Osteoblast (primary cell): ENCODE measurements at places on chromosomes 12 and 14. TPM values are rescaled to one million over a fixed set of nuclear protein-coding genes. Genes with fewer than 3 reads are reported as not detected.

DCD gene
- not detected in 2 replicates for total RNA-seq

CIDEB gene
- 0.36 and 0.59 TPM in 2 replicates for total RNA-seq

DIO2 gene
- 0.29 and 1.1 TPM in 2 replicates for total RNA-seq

POLR3B gene
- total RNA-seq, result 11.9 and 13.8 TPM in 2 replicates

ACOT6 gene
- total RNA-seq, result not detected in 2 replicates

RNF34 gene
- 41.6 and 46.6 TPM in 2 replicates for total RNA-seq

SLC2A14 gene
- under 0.01 TPM in 1 of 2 replicates, not detected in the other for total RNA-seq

TAS2R8 gene
- total RNA-seq, result under 0.01 and 0.36 TPM in 2 replicates

ATL1 gene
- 6.5 and 8.5 TPM in 2 replicates for total RNA-seq

NOP9 gene
- 17.4 and 21.0 TPM in 2 replicates for total RNA-seq

RFLNA gene
- 15.9 and 16.2 TPM in 2 replicates for total RNA-seq

DPY19L2 gene
- total RNA-seq, result 1.1 and 2.7 TPM in 2 replicates

OVCH1 gene
- total RNA-seq, result under 0.01 and 0.29 TPM in 2 replicates

SNAPC1 gene
- 26.5 and 35.8 TPM in 2 replicates for total RNA-seq

TMCC3 gene
- under 0.01 and 0.36 TPM in 2 replicates for total RNA-seq

ZNF385A gene
- 0.72 and 0.88 TPM in 2 replicates for total RNA-seq

TPH2 gene
- total RNA-seq, result under 0.01 TPM in 1 of 2 replicates, not detected in the other

LRTM2 gene
- total RNA-seq, result not detected in 2 replicates

FAM161B gene
- 5.1 and 5.6 TPM in 2 replicates for total RNA-seq

ADAM21 gene
- under 0.01 TPM in 1 of 2 replicates, not detected in the other for total RNA-seq

HOXC9 gene
- 8.3 and 11.6 TPM in 2 replicates for total RNA-seq

SSTR1 gene
- total RNA-seq, result under 0.01 TPM in 2 replicates

RPGRIP1 gene
- under 0.01 TPM in 1 of 2 replicates, not detected in the other for total RNA-seq

KCNH3 gene
- total RNA-seq, result not detected in 2 replicates

TCL1B gene
- not detected in 2 replicates for total RNA-seq

NEUROD4 gene
- not detected in 2 replicates for total RNA-seq

SMAGP gene
- total RNA-seq, result 9.8 and 13.6 TPM in 2 replicates

TBX3 gene
- total RNA-seq, result 11.9 and 14.1 TPM in 2 replicates

ADCY4 gene
- 17.7 and 18.8 TPM in 2 replicates for total RNA-seq

BHLHE41 gene
- 4.3 and 4.7 TPM in 2 replicates for total RNA-seq

SERPINA12 gene
- not detected in 2 replicates for total RNA-seq

OR6C76 gene
- total RNA-seq, result not detected in 2 replicates

NINJ2 gene
- 2.9 and 5.8 TPM in 2 replicates for total RNA-seq

C12orf54 gene
- total RNA-seq, result not detected in 2 replicates

CD163 gene
- total RNA-seq, result under 0.01 TPM in 2 replicates

TRHDE gene
- under 0.01 and 0.59 TPM in 2 replicates for total RNA-seq

TAMALIN gene
- total RNA-seq, result 4.7 and 6.5 TPM in 2 replicates

SOS2 gene
- 29.7 and 30.6 TPM in 2 replicates for total RNA-seq

ACSM4 gene
- total RNA-seq, result not detected in 2 replicates

DNAH10 gene
- 0.72 and 1.5 TPM in 2 replicates for total RNA-seq

PLCZ1 gene
- not detected in 2 replicates for total RNA-seq

RNFT2 gene
- total RNA-seq, result 2.4 and 3.3 TPM in 2 replicates

SLC25A47 gene
- not detected in 2 replicates for total RNA-seq

BAG5 gene
- total RNA-seq, result 28.6 and 30.8 TPM in 2 replicates
